HepG2 (cell line): ENCODE measurements at places on chromosomes 5 and 9. TPM values are rescaled to one million over a fixed set of nuclear protein-coding genes. Genes with fewer than 3 reads are reported as not detected.

DNA sequence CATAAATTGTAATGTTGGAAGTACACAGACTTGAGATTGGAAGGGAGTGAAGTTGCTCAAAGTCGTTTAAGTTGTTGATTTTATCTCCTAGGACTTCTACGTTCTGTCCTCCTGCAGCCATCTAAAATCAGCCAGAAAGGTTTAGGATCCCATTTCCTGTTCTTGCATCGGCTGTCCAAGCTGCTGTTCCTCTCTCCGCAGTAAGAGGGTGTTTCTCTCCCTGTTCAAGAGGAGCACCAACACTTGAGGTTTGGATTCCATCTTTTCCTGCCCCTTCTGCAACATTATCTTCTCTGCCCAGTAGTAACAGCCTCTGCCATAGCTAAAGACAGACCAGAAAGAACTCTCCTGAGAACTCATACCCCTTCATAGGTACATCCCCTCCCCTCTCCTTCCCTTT, 373.4 kb downstream of the GADD45G start:
- DNase-seq = no peak
- H3K4me1 ChIP-seq = no peaks in the 10 kb centered on the region
- H3K27me3 ChIP-seq = no peaks in the 10 kb centered on the region

The KIF4B gene
- total RNA-seq = 0.04 and 0.11 TPM in 2 replicates

GRCh38 chr5:38709678-38710306, 136.0 kb upstream of the OSMR start:
- no peak overlapping the region for H3K4me3 ChIP-seq
- H3K27me3 ChIP-seq = peaks cover 6% of the 10 kb centered on the region; the same call in 2 of the 3 replicates
- DNase-seq = no peak
- H3K27ac ChIP-seq = no peak overlapping the region
- H3K36me3 ChIP-seq = no peaks in the 10 kb centered on the region
- no peaks in the 10 kb centered on the region for H3K4me1 ChIP-seq

DNA sequence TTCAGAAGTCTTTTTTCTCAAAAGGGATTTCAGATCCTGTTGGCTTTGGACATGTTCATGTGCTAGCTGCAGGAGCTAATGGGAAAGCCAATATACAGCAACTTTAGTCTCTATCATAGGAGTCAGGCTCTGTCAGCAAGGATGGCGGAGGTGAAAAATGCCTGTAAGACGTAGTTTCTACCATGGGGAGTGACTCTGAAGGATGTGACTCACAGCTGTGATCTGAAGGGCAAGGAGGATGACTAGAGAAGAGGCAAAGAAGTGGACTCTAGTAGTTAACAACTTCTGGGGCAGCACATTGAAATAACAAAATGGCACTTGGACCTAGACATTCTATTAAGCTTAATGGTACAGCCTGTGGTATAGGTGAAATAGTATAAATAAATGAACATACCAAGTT, 3.1 kb upstream of the NDUFS4 start:
- no peaks in the 10 kb centered on the region for H3K36me3 ChIP-seq
- peaks cover 15% of the 10 kb centered on the region for H3K4me1 ChIP-seq

The CARTPT gene
- not detected in 2 replicates for total RNA-seq

- no peak for DNase-seq
- H3K4me1 ChIP-seq = no peaks in the 10 kb centered on the region
- no peak overlapping the region for H3K27ac ChIP-seq
- no peak overlapping the region for H3K4me3 ChIP-seq
- no peaks in the 10 kb centered on the region for H3K27me3 ChIP-seq
Measured at GRCh38 chr5:93874080-93874479, 132.7 kb upstream of the POU5F2 start.

DNA sequence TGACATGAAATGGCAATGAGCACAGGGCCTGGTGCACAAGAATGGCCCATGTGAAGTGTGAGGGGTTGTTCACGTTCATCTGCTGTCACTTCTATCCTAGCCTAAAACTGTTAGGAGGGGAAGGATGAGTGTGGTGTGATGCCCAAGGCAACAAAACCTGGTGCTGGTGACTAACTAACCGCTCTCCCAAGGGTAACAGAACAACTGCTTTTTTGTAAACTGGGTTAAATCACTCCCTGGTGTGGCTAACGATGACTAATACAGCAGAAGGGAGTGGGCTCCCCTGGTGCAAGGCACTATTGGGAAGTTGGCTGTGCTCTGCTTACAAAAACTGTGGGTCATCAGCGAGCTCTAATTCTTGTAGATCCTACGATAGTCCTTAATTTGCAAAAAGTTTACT, 103.2 kb upstream of the VCAN start:
- no peak overlapping the region for H3K27ac ChIP-seq
- no peaks in the 10 kb centered on the region for H3K27me3 ChIP-seq
- no peaks in the 10 kb centered on the region for H3K36me3 ChIP-seq
- no peak for DNase-seq

DNA sequence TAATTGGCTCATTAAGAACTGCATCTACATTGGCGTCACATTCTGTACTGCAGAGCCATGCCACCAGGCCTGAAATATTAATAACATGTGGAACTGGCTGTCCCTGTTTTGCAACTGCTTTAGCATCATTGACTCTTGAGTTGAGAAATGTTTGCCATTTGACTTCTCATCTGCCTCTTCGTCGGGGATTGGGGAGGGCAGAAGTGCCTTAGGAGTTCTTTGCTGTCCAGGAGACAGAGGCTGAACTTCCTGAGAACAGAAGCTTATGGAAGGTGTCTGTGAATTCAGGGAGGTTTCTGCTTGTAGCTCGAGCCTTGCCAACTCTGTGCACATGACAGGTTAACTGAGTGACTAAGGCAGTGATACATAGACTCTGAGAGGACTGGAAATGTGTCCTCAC, 265.0 kb downstream of the KIF4B start:
- H3K4me1 ChIP-seq = no peaks in the 10 kb centered on the region
- H3K36me3 ChIP-seq = no peaks in the 10 kb centered on the region
- H3K27me3 ChIP-seq = peaks cover under 1% of the 10 kb centered on the region; the same call in 1 of the 3 replicates

GRCh38 chr5:40780199-40780598, 18.0 kb downstream of the PRKAA1 start:
- peak overlapping the region; percentile 31 for H3K27ac ChIP-seq
- no peaks in the 10 kb centered on the region for H3K27me3 ChIP-seq
- H3K36me3 ChIP-seq = peaks cover 15% of the 10 kb centered on the region
- H3K4me1 ChIP-seq = peaks cover 70% of the 10 kb centered on the region
- H3K4me3 ChIP-seq = no peak overlapping the region

The HRCT1 gene
- total RNA-seq = not detected in 2 replicates

DNA sequence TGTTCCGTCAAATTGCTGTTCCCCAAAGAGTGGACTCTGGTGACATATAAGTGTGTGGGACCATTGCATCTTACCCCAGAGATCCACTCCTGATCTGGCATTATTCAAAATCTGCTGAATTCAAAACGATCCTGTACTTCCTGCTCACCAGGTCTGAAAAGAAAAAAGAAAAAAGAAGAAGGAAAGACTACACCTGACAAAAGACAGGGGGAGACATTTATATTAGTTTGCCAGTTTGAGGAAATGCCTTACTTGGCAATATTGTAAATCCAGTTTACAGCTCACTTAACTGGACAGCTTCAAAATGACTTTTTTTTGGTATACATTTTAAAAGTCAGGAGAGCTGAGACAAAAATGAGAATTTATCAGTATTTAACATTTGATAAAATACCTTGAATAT, 15.0 kb upstream of the GRHPR start:
- H3K27ac ChIP-seq = no peak overlapping the region
- H3K36me3 ChIP-seq = no peaks in the 10 kb centered on the region
- DNase-seq = peak; percentile 22
- H3K27me3 ChIP-seq = no peaks in the 10 kb centered on the region
- H3K4me3 ChIP-seq = no peak overlapping the region

DNA sequence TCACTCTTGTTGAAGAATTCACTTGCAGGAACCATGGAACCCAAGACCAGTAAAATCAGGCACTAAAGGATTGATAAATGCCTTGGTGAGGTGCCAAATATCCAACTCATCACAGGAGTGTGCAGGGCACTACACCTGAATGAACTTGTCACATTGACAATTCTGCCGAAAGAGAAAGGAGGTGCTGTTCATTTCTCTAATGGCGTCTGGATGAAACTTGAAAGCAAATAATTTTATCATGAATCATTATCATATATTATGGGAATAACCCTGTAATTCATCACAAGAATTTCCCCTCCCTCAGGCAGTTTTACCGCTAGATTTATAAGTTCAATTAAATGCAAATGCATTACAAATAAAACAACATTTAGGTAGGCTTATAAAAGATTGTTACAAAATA, 360.0 kb downstream of the GLIS3 start:
- no peaks in the 10 kb centered on the region for H3K4me1 ChIP-seq
- H3K27ac ChIP-seq = no peak overlapping the region
- no peak overlapping the region for H3K4me3 ChIP-seq
- H3K36me3 ChIP-seq = no peaks in the 10 kb centered on the region
- no peaks in the 10 kb centered on the region for H3K27me3 ChIP-seq

DNA sequence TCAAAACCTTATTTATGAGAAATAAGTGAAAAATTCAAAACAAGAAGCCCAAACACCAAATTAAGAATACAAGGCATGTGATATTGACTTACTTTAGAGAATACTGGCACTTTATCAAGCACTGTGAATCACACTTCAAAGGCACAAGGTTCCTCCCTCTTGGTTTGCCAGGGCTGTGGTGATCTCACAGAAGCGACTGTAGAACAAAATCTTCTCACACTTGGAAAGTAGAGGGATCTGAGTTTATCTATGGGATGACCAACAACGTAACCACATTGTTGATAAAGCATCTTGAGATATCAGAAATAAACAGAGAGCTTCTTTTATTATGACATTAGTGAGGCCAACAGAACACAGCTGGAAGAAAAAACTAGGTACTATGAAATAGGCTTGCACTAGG, 295.9 kb downstream of the NFIB start:
- no peak overlapping the region for H3K27ac ChIP-seq
- H3K4me3 ChIP-seq = no peak overlapping the region
- no peaks in the 10 kb centered on the region for H3K4me1 ChIP-seq
- H3K36me3 ChIP-seq = no peaks in the 10 kb centered on the region
- no peaks in the 10 kb centered on the region for H3K27me3 ChIP-seq

DNA sequence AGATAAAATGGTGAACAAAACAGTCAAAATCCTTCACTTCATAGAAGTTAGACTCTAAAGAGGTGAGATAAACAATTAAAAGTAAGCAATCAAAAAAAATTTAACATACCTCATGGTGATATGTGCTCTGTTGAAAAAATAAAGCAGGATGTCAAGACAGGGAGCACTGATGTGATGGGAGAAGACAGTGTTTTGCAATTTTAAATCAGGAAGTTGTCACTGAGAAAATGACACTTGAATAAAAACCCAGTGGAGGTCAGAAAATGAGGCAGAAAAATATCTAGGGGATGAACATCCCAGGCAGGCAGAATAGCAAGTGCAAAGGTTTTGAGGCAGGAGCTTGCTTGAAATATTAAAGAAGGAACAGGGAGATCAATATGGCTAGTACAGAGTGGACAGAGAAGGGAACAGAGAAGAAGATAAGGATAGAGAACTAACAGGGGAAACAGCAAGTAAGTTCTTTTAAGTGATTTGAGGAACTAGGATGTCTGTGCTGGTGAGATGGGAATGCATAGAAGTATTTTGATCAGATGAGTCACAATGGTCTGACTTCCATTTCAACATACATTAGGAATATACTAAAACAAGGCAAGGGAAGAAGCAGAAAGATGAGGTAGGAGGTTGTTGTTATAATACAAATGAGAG, 130.4 kb downstream of the CHSY3 start:
- H3K27ac ChIP-seq = no peak overlapping the region
- H3K4me1 ChIP-seq = no peaks in the 10 kb centered on the region
- H3K27me3 ChIP-seq = no peaks in the 10 kb centered on the region
- no peak for DNase-seq
- H3K4me3 ChIP-seq = no peak overlapping the region

GRCh38 chr5:87079219-87079618, 188.5 kb upstream of the RASA1 start:
- no peaks in the 10 kb centered on the region for H3K4me1 ChIP-seq
- DNase-seq = no peak
- H3K27ac ChIP-seq = no peak overlapping the region
- no peaks in the 10 kb centered on the region; the same call in 1 of the 2 replicates for H3K27me3 ChIP-seq
- no peaks in the 10 kb centered on the region for H3K36me3 ChIP-seq

The CAPSL gene
- not detected in 2 replicates for total RNA-seq

GRCh38 chr9:82555431-82556051, 507.4 kb downstream of the RASEF start:
- peaks cover 61% of the 10 kb centered on the region for H3K4me1 ChIP-seq
- no peak overlapping the region for H3K4me3 ChIP-seq
- no peak overlapping the region for H3K27ac ChIP-seq

DNA sequence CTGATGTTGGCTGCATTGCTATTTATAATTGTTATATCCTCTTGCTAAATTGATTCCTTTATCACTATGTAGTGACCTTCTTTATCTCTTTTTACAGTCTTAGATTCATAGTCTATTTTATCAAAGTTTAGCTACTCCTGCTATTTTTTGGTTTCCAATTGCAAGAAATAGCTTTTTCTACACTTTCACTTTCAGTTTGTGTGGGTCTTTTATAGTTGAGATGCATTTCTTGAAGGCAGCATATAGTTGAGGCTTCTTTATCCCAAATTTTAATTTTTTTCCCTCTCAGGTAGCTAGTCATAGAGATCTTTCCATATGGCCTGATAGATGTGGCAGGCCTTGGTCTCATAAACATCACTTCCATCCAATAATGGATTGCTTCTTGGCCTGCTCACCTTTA, 228.5 kb downstream of the COMMD10 start:
- no peaks in the 10 kb centered on the region for H3K4me1 ChIP-seq
- no peak for DNase-seq
- H3K36me3 ChIP-seq = no peaks in the 10 kb centered on the region
- H3K27ac ChIP-seq = no peak overlapping the region

The MCIDAS gene
- not detected in 2 replicates for total RNA-seq

The ZNF300 gene
- 5.3 and 6.8 TPM in 2 replicates for total RNA-seq

DNA sequence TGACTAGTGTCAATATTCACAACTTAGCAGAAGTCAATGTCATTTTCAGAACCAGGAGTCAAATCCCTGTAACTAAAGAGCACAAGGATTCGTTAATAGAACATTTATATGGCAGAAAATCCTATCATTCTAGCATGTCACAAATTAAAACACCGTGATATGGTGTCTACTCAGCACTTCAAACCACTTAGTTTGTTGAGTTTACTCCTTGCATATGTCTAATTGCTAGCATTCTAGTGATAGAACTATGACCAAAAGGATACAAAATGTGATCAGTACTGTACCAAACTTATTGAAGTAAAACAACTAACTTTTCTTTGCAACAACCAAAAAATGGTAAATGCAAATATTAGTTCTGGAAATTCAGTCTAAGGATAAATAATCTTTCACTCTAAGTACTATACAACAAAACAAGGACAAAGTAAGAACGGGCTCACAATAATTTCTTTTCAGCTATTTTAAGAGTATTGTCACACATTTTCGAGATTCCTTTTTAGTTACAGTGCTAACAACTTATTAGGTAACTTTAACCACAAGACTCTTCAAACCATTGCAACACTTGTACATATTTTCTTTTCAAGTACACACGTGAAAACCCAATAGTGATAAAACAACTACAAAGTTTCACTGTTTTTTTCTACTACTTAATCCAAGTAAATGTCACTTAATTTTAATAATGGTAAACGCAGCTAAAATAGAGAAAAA, 845.2 kb upstream of the CDH10 start:
- DNase-seq = peak; percentile 31
- no peaks in the 10 kb centered on the region for H3K36me3 ChIP-seq
- no peaks in the 10 kb centered on the region for H3K4me1 ChIP-seq
- H3K27ac ChIP-seq = no peak overlapping the region
- no peak overlapping the region for H3K4me3 ChIP-seq
- H3K27me3 ChIP-seq = no peaks in the 10 kb centered on the region

The STOML2 gene
- 250 and 305 TPM in 2 replicates for total RNA-seq
